Naive thymus-derived CD4-positive, alpha-beta T cell (primary cell): ENCODE measurements at places on chromosomes 16 and 17. TPM values are rescaled to one million over a fixed set of nuclear protein-coding genes. Genes with fewer than 3 reads are reported as not detected.

Gene KRTAP3-2
- total RNA-seq: not detected in 2 replicates

Gene CPHXL2
- total RNA-seq: not detected

DNA sequence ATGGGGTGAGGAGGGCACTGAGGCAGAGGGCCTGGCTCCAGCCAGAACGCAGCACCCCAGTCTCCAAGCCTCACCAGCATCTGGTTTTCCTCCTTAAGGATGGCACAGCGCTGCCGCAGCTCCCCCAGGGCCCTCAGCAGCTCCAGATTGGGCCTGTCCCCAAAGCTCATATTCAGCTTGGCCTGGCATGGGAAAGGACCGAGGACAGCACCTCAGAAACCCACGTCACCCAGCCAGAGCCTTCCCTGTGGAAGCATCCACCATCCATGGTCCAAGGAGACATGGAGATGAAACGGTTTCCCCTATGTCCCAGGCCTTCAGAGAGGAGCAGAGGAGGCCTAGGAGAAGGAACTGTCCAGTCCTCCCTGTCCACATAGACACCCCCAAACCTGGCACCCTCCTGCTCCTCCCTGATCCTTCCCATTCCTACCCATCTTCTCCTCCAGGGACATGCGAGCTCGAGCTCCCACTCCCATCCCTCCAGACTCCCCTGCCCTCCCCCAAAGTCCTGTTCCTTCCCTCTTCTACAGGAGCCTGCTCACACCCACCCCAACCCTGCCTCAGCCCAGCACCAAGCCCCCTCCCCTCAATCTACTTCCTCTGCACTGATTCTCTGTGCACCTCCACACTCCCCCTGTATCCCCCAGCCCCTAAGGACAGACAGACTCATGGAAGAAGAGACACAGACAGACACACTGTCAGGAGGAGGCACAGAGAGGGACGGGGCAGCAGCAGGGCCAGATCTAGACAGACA, 1.8 kb downstream of the TSPOAP1 start:
- DNase-seq: no peak

DNA sequence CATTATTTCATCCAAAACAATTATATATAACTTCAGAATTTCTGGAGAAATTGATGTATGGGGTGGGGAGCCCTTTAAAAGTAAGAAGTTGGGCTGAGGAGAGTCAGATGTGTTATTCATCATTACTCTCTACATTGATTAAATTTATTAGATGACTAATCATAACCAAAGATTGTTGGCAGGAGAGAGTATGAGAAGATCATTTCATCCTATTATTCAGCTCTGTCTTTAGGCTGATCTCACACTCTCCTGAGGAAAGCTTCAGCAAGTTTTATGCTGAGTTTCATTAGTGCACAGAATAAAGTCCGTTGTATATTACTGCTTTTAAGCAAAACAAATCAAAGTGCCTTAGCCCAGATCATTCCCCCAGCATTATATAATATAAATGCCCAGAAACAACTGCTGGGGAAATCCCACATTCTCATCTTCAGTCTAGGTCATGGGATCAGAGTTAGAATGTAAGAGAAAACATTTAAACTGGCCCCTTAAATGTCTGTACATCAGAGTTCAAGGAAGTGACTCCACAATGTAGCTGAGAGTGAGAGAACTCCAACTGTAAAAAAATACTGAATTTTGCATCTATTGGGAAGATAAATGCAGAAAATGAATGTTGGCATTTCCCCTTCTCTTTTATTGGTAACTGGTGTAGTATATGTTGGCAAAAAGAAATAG, 130.1 kb upstream of the HLF start:
- DNase-seq: no peak

DNA sequence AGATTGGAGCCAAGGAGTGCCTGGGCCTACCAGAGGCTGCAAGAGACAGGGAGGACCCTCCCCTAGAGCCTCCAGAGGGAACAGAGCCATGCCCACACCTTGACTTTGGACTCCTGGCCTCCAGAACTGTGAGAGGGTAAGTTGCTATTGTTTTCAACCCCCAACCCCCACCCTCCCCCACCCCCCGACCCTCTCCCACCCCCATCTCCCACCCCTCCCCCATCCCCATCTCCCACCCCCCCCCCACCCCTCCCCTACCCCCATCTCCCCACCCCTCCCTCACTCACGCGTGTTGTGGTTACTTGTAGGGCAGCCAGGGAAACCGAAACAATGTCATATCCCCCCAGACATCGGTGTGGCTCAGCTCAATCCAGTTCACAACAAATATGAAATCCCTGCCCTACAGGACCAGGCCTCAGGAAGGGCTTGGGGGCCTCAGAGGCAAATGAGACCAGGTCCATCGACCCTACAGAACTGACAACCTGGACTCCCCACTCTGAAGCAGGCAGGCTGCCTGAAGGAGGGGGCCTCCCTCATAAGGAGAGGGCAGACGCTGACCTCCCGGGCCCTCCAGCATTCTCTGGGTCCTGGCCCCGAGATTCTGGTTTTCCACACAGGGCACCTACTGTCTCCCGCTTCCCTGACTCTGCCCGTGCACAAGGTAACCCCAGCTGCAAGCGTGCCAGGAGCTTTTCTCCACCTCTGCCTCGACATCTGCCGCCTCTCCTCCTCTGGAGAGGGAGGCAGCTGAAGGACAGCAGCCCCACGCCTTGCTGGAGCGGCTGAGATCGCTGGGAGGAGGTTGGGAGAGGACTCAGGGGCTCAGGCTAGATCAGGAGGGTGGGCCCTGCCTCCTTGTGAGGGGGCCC, 3.0 kb upstream of the ZCCHC14 start:
- no peak for DNase-seq
